Putamen (tissue), 1 donor: ENCODE measurements at places on chromosomes 13 and 19.

DNA sequence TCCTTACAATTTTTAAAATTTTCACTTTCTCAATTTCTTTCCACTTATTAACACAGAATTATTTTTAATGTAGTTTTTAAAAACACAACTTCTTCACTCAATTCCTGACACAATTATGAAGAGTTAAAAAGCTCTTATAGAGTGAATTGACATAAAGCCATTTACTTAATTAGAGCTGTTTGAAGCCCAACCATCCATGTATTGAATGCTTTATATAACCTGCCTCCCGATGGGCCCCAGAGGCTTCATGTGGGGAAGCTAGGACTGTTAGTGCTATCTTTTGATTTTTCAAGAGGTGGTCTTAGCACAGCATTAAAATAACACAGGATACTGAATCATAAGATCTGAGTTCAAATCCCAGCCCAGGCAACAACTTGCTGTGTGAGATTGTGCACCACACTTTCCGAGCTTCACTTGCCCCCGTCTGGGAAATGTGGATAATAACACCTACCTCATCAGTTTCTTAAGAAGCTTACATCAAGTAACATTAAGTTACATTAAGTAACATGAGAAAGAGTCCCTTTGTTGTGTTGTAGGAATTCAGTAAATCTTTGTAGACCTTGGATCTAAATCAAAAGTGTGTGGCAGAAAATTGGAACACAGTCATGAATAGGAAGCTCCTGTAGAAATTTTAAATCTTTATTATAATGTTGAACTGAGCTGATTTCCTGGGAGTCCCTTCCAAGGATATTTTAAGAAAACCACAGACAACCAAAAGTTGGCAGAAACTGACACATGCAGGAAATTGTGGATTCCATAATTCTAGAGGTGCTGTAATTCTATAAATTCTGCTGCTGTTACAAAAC lies 5.5 kb upstream of the ENOX1 start:
- no peak for DNase-seq

- no peak for DNase-seq
These were observed 1.7 kb downstream of the TSC22D1 start for GRCh38 chr13:44574466-44574855.

DNA sequence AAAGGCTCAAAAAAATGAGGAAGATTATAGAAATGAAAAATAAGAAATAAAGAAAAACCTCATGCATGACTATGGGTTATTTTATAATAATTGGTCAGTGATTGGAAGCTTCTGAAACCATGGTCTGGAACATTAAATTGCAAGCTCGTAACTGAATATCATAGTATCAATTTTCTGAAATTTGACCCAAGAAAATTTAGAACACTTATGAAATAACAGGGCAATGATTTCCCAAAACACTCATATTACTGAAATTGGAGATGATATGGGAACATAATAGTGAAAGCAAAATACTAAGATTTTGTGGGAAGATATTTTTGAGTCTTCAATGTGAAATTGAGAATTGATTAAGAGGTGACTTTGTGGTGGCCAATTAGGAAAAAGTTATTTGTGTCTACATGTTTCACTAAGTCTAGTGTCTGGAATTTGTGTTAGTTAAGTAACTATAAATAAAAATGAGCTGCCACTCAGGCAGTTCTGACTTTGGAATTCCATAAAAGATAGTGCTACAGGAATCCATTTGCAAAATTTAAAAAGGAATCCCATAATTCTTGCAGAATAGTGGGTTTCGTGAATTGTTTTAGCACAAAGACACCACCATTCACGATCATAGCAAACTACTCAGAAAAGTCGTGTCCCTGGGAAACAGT lies 603.0 kb downstream of the LMO7 start:
- DNase-seq = no peak

- no peak for DNase-seq
These were observed 580 bp downstream of the AP2A1 start for GRCh38 chr19:49767381-49767780.

DNA sequence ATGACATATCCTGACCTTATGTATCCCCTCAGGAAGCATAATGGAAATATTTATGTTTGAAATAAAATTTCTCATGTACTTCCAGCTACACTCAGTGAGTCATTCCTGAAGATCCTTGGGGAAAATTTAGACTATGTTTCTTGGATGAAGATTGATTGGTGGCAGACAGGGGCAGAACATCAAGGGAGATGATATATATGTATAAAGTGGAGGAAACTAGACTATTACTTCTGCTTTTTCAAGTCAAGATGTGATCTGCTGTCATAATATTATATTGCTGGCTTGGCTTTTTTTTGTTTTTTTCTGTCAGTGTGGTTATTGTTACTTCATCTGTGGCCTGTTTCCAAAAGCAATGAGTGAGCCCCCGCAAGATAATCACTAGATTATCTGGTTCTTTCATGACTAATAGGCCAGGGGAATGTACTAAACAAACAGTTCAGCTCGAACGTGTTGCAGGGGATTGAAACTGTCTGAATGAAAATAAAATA lies 87.2 kb upstream of the TNFSF11 start:
- DNase-seq = no peak

DNA sequence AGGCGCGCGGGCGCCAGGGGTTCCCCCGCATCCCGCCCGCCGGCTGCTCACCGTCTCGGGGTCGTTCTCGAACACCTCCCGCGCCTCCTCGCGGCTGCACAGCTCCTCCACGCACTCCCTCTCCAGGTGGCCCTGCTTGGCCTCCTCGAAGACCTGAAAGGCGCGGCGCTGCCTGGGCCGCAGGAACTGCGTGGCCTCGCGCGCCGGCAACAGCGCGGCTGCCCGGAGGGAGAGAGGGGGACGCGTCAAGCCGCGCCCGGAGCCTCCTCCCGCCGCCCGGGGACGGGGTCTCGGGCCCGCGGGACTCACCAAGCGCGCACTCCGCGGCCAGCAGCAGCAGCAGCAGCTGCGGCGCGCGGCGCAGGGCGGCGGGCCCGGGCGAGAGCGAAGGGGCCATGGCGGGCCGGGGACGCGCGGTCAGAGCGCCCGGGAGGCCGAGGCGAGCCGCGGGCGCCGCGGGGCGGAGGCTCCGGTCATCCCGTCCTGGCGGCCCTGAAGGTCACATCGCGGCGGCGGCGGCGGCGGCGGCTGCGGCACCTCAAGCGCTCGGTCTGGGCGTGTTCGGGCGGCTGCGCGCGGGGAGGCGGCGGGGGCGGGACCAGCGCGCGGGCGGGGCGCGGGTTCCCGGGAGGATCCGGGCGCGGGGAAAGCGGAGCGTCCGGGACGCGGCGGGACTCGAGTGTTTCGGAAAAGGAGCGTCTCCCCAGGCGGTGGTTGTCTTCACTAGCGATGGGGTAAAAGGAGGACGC lies at the start of gene GAS6:
Gene GAS6 (minus strand): TSS at position 553 of the 749 bp plus-strand sequence. CDS start 156 bp downstream, at position 397.
- DNase-seq = no peak

- no peak for DNase-seq
These were observed 135.3 kb downstream of the MTUS2 start for GRCh38 chr13:28955264-28955966.

DNA sequence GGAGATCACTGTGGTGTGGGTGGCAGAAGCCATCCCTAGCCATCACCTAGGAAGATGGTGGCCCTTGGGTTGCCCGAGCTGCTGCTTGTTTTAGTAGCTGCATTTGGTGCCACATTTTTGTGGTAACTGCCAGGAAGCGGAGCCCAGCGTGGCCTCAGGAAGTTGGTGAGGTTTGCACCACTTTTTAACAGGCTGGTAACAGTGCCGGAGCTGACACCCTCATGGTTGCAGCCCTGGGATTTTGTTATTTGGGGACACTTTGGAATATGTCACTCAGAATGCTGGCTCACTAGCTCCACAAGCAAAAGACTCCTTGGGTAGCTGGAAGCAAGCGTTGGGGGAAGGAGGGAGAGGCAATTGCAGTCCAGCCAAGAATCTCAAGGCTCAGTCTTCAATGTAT lies 22.1 kb downstream of the ACTN4 start:
- no peak for DNase-seq

DNA sequence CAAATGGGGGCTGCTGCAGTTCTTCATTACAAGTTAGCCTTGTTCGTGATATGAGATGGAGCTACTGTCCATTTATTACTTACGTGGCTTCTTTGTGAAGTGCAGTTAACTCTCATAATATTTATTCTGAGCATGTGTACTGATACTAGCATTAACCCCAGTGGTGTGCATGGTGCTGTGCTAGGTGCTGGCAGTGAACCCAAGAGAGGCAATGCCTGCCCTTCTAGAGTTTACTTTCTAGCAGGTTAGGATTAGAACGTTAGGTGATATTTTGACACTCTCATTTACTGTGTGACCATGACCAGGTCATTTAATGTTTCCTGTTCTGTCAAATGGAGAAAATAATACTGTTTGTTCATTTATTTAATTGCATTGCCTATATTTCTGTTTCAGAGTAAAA lies 16.9 kb downstream of the PIBF1 start:
- no peak for DNase-seq

GRCh38 chr13:26019881-26020870 lies 31.6 kb downstream of the SHISA2 start:
- no peak for DNase-seq
